ENCODE measurements at places on chromosomes 4 and X.

DNA sequence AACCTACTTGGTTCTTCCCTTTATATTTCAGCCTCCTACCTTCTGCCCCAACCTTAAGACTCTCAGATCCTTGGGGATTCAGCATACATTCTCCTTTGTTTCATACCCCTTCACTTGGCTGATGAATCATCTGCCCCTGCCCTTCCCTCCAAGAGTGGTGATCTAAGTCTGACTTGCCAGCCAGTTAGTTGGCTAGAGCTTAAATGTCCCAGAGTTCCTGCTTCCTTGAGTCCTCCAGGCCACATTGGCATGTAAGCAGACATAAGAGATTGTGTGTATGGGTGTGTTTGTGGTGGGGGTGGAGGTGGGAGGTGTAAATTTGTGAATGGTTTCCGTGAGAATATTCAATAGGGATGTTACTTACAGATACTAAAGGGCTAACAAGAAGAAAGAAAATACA, 3.7 kb upstream of the TEX13D start:
- DNase-seq, result no peak

- DNase-seq, result no peak
Measured at GRCh38 chr4:188132232-188132631, 7.0 kb upstream of the TRIML1 start.

- no peak for DNase-seq
Measured at GRCh38 chr4:133323670-133324069, 174.6 kb downstream of the PCDH10 start.

- DNase-seq, result no peak
Measured at GRCh38 chr4:67696061-67696460, 4.9 kb downstream of the UBA6 start.

GRCh38 chr4:57655342-57655741, 545.2 kb upstream of the IGFBP7 start:
- DNase-seq, result no peak

DNA sequence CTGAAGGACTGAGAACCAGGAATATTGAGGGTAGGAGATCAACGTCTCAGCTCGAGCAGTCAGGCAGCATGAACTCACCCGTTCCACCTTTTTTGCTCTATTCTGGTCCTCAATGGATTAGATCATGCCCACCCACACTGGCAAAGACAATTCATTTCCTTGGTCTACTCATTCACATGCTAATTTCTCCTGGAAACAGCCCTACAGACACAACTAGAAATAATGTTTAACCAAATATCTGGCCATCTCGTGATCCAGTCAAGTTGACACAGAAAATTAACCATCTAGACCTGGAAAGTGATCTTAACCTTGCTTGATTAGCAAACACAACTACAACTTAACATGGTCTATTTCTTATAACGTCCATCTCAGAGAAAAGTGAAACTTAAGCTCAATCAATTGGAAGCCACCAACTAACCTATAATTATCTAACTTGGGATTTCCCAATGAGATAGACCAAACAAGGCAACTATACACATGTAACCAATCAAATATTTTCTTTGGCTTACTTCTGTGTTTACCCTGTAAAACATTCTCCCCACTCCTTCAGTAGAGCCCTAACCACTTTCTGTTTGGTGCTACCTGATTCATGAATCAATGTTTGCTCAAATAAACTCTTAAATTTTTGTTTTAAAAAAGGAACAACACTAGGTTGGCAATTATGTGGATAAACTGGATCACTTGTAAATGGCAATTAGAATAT, 69.7 kb upstream of the MAMLD1 start:
- no peak for DNase-seq

- DNase-seq, result no peak
Measured at GRCh38 chr4:135098061-135098460, 896.5 kb upstream of the PABPC4L start.

GRCh38 chr4:181845617-181846016, 397.6 kb upstream of the TENM3 start:
- no peak for DNase-seq

GRCh38 chrX:20217271-20217670, 49.4 kb downstream of the RPS6KA3 start:
- DNase-seq, result no peak

- DNase-seq, result no peak
Measured at GRCh38 chrX:9770319-9770718, 4.7 kb upstream of the GPR143 start.

- no peak for DNase-seq
Measured at GRCh38 chrX:148878371-148878770, 378.0 kb downstream of the AFF2 start.

GRCh38 chr4:106304632-106305031, 11.4 kb downstream of the TBCK start:
- no peak for DNase-seq

- DNase-seq, result no peak
Measured at GRCh38 chr4:71181332-71181731, 157.5 kb upstream of the SLC4A4 start.

- no peak for DNase-seq
Measured at GRCh38 chr4:156659570-156659969, 312.0 kb downstream of the PDGFC start.

DNA sequence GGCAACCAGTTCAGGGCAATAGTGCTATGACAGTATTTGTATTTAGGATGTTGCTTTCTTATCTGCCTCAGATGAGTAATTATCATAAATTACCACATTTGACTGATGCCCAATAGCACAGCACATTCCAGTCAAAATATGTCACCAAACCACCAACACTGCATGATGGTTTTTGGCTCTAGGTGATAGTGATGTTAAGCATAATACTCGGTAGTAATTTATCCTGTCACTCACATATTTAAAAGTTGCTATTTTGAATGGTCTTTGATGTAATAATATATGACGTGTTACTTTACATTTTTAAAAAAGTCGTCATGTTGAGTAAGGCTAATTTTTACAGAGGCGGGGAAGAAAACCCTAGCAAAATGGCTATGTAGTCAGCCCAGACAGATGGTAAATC, 42.5 kb downstream of the UNC5C start:
- DNase-seq, result no peak

DNA sequence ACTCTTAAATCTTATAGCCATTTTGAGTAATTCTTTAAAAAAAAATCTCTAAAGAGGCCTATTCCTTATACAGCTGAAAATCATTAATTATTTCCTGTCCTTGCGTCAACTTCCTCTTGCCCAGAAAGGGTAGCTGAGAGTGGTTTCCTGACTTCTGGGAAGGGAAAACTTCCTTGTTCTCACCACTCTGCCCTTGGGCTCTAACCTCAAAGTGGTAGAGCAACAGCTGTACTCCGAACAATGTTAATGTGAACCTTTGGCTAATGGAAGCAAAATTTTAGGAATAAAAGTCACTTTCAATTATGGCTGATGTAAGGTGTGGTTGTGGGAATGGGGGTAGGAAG, 15.3 kb downstream of the KLHL2 start:
- DNase-seq, result no peak

DNA sequence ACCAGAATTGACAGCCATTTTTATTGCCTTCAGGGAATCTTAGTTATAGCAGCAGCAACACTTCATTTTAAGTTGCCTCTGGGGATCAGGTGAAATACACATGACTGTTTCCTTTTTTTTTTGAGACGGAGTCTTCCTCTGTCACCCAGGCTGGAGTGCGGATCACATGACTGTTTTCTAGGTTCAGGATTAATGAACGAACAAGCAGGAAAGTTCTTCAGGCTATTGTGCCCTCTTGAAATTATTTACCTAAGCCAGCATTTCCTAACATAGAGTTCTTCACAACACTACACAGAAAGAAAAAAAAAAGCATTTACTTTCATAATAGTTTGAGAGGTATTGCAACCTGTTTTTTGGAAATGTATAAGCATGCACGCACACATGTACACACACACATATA, 2032.8 kb downstream of the PCDH7 start:
- DNase-seq, result no peak

DNA sequence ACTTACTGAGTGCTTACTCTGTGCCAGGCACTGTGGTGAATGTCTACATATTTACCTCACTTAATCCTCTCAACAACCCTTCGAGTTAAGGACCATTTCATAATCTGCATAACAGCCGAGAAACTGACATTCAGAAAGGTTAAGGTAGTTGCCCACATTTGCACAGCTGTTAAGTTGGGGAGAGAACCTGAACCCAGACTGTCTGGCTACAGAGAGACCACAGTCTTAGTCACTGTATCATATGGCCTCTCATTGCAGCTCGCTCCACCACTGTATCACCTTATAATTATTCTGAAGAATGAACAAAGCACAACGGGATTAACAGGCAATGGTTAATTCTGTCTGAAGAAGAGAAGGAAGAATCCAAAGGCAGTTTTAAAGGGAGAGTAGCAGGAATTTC, 98.5 kb downstream of the ADGRA3 start:
- DNase-seq, result no peak

GRCh38 chr4:138910195-138910913, 105.2 kb upstream of the NOCT start:
- DNase-seq, result no peak

DNA sequence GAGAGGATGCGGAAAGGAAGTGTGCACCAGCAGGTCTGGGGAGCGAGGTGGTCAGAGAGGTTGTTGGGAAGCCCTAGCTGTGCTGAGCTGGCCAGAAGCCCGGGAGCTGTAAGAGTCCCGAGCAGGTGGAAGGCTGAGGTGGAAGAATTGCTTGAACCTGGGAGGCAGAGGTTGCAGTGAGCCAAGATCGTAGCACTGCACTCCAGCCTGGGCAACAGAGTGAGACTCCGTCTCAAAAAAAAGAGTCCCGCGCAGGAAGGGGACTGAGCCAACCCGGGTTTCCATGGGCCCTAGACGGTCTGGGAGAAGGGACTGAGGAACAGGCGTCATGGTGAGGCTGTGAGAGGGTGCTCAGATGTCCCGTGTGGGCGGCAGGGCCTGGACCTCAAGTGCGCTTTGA, 12.7 kb upstream of the FGFR3 start:
- DNase-seq, result no peak

- no peak for DNase-seq
Measured at GRCh38 chr4:166017804-166018203, 144.8 kb downstream of the TLL1 start.

- DNase-seq, result no peak
Measured at GRCh38 chr4:69881173-69881773, 21.3 kb upstream of the SULT1E1 start.

GRCh38 chr4:168972596-168972995, 37.5 kb downstream of the CBR4 start:
- no peak for DNase-seq

GRCh38 chr4:25797136-25797535, 65.7 kb downstream of the SEL1L3 start:
- DNase-seq, result no peak

Data from D721Med (cell line).